Activated CD8-positive, alpha-beta memory T cell treated with anti-CD3 and anti-CD28 coated beads, Interleukin-2, amount 10 ng/mL, durations not matched to agents 7 days and 5 days (primary cell): ENCODE measurements at places on chromosomes 12 and 14. TPM values are rescaled to one million over a fixed set of nuclear protein-coding genes. Genes with fewer than 3 reads are reported as not detected.

DNA sequence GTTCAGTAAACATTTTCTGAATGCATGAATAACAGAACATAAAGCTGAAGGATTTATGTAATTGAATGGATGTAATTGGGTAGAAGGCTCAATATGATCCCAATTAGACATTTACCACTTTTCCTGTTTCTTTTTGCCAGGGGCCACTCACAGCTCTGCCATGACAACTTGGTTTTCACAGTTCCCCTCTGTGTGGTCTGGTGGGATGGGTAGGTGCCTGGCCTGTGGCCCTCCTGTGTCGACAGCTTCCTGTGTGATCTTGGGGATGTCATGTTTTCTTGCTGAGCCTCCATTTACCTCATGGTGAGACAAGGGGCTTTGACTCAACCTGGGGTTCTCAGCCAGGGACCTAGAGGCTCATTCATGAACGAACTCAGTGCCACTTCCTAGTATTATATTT is 12.6 kb upstream of the SERPINA10 start:
- no peak overlapping the region for H3K27ac ChIP-seq
- H3K27me3 ChIP-seq, result no peaks in the 10 kb centered on the region
- H3K4me3 ChIP-seq, result no peak overlapping the region
- peaks cover 1% of the 10 kb centered on the region for H3K4me1 ChIP-seq
- DNase-seq, result no peak

DNA sequence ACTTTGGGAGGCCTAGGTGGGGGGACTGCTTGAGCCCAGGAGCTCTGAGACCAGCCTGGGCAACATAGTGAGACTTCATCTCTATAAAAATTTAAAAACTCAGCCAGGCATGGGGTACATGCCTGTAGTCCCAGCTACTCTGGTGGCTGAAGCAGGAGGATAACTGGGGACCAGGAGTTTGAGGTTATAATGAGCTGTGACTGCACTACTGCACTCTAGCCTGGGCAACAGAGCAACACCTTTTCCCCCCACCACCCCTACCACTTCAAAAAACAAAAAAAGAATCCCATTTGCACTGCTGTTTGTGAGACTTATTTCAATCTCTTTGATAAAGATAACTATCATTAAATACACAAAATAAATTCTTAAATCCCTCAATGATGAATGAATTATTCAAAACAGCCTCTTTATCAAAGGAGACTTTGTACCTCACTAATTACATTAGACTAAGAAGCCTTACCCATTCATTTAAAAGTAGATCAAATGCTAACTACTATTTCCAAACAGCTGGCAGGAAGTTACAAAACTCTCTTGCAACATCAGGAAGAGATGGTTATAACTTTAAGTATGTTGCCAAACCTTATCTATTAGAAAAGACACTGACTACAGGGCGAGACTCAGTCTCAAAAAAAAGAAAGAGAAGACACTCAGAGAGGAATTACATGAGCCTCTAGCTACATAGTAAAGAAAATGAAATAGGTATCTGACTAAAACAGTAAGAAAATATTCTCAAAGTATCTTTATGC is 14.7 kb downstream of the BLTP3B start:
- no peaks in the 10 kb centered on the region for H3K27me3 ChIP-seq
- no peak for DNase-seq
- peak overlapping the region; percentile 59 for H3K27ac ChIP-seq
- H3K4me1 ChIP-seq, result peaks cover 17% of the 10 kb centered on the region
- H3K4me3 ChIP-seq, result no peak overlapping the region

- no peaks in the 10 kb centered on the region for H3K27me3 ChIP-seq
- H3K4me3 ChIP-seq, result no peak overlapping the region
- peak overlapping the region; percentile 30 for H3K27ac ChIP-seq
Observed at GRCh38 chr12:50117057-50117622, 5.1 kb downstream of the COX14 start.

TTC6 gene
- not detected for total RNA-seq

GRCh38 chr14:50318031-50318626 is 6.0 kb downstream of the DMAC2L start:
- no peaks in the 10 kb centered on the region for H3K27me3 ChIP-seq
- no peak overlapping the region for H3K4me3 ChIP-seq
- H3K27ac ChIP-seq, result no peak overlapping the region
- H3K4me1 ChIP-seq, result peaks cover 43% of the 10 kb centered on the region

TBX5 gene
- not detected for total RNA-seq

PTGER2 gene
- total RNA-seq, result 117 TPM

- no peak overlapping the region for H3K4me3 ChIP-seq
- H3K27me3 ChIP-seq, result peaks cover 64% of the 10 kb centered on the region
- H3K4me1 ChIP-seq, result peaks cover 37% of the 10 kb centered on the region
- peaks cover 5% of the 10 kb centered on the region for H3K36me3 ChIP-seq
Observed at GRCh38 chr12:67697443-67697842, 48.9 kb downstream of the DYRK2 start.

GRCh38 chr12:120209851-120210250 is 8.9 kb upstream of the RPLP0 start:
- peaks cover 18% of the 10 kb centered on the region for H3K36me3 ChIP-seq
- no peak for DNase-seq
- no peaks in the 10 kb centered on the region for H3K27me3 ChIP-seq
- no peak overlapping the region for H3K27ac ChIP-seq

DNA sequence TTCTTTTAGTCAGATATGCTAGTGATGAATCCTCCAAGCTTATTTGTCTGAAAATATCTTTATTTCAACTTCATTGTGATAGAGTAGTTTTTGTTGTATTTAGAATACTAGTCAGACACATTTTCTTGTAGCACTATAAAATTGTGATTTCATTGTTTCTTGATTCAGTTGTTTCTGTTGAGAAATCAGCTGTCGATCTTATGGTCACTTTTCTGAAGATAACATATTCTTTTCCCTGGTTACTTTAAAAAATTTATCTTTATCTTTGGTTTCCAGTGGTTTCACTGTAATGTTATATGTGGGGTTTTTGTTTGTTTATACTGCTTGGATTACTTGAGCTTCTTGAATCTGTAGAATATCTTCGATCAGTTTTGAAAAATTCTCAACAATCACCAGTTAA is 426.1 kb downstream of the SOX5 start:
- no peaks in the 10 kb centered on the region for H3K27me3 ChIP-seq
- no peaks in the 10 kb centered on the region for H3K4me1 ChIP-seq
- H3K36me3 ChIP-seq, result no peaks in the 10 kb centered on the region
- no peak overlapping the region for H3K27ac ChIP-seq
- no peak for DNase-seq

GRCh38 chr12:100171248-100171647 is 28.6 kb upstream of the BLTP3B start:
- no peak overlapping the region for H3K4me3 ChIP-seq
- H3K27me3 ChIP-seq, result no peaks in the 10 kb centered on the region
- no peak for DNase-seq
- H3K4me1 ChIP-seq, result no peaks in the 10 kb centered on the region
- peaks cover 13% of the 10 kb centered on the region for H3K36me3 ChIP-seq

- no peaks in the 10 kb centered on the region for H3K36me3 ChIP-seq
- no peak overlapping the region for H3K27ac ChIP-seq
- DNase-seq, result no peak
- no peaks in the 10 kb centered on the region for H3K27me3 ChIP-seq
- H3K4me3 ChIP-seq, result no peak overlapping the region
- no peaks in the 10 kb centered on the region for H3K4me1 ChIP-seq
Observed at GRCh38 chr12:123523518-123523917, 10.0 kb downstream of the RILPL1 start.

DNA sequence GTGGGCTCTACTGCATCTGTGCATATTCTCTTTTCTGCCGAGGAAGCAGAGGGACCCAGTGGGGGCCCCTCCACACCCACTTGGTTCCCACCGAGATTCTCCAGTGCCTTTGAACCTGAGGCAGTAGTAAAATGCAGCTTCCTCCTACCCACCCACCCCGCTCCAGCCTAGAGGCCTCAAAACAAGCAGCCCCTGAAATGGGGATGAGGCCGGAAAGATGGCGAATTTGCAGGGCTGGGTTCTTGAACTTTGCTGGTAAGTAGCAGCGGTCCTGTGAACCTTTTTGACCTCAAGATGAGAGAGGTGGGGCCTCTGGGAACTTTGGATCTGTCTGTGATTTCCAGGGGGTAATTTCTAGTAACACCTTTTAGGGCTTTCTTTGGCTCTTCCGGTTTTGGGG is 15.4 kb downstream of the PLEKHG3 start:
- H3K27me3 ChIP-seq, result no peaks in the 10 kb centered on the region
- H3K4me1 ChIP-seq, result peaks cover 65% of the 10 kb centered on the region
- peaks cover 8% of the 10 kb centered on the region for H3K36me3 ChIP-seq
- no peak overlapping the region for H3K4me3 ChIP-seq
- no peak for DNase-seq

DNA sequence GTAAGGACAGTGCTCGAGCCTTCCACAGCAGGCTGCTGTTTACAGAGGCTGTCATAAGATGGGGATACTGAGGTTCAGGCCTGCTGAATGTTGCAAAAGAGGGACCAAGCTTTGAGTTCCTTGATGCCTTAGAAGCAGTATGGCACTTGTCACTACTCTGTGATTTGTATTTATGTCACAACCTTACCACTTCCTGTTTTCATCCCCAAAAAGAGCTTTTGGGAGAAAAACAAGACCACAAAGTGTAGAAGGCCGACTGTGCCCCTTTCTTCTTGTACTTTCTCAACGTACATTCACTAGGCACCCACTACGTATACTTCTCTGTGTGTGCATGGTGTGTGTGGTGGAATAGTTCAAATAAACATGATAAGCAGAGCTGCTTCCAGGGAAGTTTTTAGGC is 90.1 kb downstream of the DRAM1 start:
- H3K4me1 ChIP-seq, result peaks cover 9% of the 10 kb centered on the region
- no peak overlapping the region for H3K27ac ChIP-seq
- peaks cover 3% of the 10 kb centered on the region for H3K27me3 ChIP-seq

DNA sequence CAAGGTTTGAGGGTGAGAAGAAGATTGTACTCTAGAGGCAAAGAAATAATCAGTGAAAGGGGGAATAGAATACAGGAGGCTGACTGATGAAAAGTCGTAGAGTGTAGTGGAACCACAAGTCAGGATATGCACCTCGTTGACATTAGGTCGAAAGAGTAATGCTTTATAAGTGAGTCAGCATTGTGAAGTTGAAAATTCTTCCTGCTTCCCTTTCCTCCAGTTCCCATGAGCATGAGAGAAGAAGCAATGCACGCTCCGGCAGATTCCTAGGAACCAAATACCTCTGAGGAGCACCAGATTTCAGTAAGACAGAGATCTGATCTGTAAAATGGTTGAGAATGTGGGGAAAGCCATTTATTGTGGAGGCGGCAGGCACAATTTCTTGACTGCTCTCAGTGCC is 16.5 kb downstream of the CCER1 start:
- H3K27me3 ChIP-seq, result peaks cover 21% of the 10 kb centered on the region
- DNase-seq, result no peak
- H3K4me3 ChIP-seq, result no peak overlapping the region
- H3K27ac ChIP-seq, result no peak overlapping the region

DNA sequence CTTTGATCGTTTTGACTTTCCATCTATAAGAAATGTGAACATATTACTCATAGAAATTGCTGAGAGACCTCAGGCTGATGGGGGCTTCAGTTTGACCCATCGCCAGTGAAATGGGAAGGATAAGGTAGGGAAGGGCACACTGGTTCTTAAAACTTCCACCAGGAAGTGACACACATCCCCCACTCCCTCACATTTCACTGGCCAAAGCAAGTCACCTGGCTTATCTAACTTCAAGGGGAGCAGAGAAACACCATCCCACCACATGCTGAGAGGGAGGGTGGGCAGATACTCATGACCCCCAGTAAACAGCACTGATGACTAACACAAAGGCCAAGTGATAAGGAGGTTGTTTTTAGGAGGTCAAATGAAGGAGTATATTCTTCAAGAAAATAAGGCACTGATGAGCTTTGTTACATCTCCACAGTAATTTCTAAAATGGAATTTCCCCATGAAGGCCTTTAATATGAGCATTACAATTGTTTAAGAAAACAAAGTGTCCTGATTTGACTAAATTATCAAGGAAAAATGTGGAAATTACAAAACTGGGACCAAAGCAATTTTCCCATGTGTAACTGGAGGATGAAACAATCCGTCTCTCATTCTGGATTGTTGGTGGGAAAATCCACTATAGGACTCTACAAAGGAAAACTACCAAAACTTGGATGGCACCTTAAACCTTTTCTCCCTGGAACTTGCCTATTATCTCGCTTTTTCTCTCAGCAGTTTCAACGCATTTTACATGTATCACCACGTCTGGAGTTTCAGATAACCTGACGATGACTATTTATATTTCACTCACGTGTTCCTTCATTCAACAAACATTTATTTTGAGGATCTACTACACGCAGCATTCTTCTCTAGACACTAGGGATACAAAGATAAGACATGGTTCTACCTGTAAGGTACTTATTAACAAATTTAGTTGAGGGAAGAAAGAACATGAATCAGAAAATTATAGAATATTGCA is 91.8 kb upstream of the EEA1 start:
- H3K27me3 ChIP-seq, result no peaks in the 10 kb centered on the region
- H3K4me3 ChIP-seq, result no peak overlapping the region
- no peak overlapping the region for H3K27ac ChIP-seq
- H3K4me1 ChIP-seq, result no peaks in the 10 kb centered on the region

DNA sequence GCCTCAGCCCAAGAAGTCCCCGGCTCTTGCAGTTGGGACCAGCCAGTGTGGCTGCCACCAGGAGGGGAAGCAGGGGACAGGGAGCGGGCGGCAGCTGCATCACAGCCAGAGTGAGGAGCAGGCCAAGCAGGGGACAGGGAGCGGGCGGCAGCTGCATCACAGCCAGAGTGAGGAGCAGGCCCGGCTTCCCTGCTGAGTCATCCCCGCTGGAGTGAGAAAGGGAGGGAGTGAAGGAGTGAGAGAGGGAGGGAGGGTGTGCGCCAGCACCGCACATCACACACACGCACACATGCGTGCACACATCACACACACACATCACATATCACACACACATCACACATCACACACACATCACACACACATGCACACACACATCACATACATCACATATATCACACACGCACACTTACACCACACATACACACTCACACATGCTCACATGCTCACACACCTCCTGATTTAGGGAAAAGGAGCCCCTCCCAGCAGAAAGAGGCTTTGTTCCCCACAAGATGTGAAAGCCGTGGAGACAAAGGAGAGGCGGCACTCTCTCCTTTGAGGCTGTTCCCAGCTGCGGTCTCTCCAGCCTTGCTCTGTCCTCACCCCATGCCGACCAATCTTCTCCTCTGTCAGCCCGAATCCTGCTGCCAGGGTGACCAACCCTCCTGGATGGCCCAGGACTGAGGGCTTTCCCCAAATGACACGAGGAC is 16.7 kb upstream of the ZDHHC22 start:
- H3K27ac ChIP-seq, result no peak overlapping the region
- no peak for DNase-seq
- peaks cover 35% of the 10 kb centered on the region for H3K27me3 ChIP-seq
- H3K36me3 ChIP-seq, result no peaks in the 10 kb centered on the region

ZNF140 gene
- 11.2 TPM for total RNA-seq

- peak overlapping the region; percentile 92 for H3K27ac ChIP-seq
- peak overlapping the region; percentile 82 for H3K4me3 ChIP-seq
- H3K27me3 ChIP-seq, result no peaks in the 10 kb centered on the region
Observed at GRCh38 chr12:10557766-10558165, 52.1 kb downstream of the EIF2S3B start.

NR1H4 gene
- not detected for total RNA-seq

GRIP1 gene
- total RNA-seq, result 1.9 TPM

SLC7A7 gene
- total RNA-seq, result 0.16 TPM

- no peaks in the 10 kb centered on the region for H3K27me3 ChIP-seq
- DNase-seq, result no peak
Observed at GRCh38 chr12:106871477-106871876, 84.2 kb upstream of the TMEM263 start.
